ENCODE measurements at places on chromosomes 2 and 18.

GRCh38 chr18:65990944-65991708, 240.3 kb downstream of the CDH7 start:
- no peak for DNase-seq

DNA sequence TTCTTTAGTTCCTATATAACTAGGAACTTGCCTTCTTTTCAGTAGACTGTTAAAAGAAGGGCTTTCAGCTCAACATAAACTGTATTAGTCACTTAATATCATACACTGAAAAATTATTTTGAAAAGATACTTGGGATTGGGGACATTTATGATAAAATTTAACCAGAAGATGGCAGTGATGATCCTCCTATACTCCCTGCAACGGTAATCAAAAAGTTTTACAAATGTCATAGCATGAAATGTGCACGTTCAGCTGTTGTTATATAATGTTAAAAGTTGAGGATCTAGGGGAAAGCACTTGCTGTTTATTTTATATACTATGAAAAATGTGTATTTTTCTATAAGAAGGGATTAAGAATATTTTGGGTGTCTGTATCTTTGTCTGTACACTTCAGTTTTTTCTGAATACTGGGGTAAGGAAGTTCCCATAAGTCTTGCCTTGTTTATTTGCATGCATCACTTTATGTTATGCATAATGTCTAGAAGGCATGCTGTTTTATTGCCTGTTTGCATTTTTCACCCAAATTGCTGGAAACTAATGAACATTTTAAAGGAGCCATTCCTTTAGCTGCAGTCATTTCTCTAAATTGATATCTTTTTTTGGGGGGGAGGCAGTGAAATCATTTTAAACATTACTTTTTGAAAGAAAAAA, 19.0 kb downstream of the DYNC1I2 start:
- DNase-seq: no peak

DNA sequence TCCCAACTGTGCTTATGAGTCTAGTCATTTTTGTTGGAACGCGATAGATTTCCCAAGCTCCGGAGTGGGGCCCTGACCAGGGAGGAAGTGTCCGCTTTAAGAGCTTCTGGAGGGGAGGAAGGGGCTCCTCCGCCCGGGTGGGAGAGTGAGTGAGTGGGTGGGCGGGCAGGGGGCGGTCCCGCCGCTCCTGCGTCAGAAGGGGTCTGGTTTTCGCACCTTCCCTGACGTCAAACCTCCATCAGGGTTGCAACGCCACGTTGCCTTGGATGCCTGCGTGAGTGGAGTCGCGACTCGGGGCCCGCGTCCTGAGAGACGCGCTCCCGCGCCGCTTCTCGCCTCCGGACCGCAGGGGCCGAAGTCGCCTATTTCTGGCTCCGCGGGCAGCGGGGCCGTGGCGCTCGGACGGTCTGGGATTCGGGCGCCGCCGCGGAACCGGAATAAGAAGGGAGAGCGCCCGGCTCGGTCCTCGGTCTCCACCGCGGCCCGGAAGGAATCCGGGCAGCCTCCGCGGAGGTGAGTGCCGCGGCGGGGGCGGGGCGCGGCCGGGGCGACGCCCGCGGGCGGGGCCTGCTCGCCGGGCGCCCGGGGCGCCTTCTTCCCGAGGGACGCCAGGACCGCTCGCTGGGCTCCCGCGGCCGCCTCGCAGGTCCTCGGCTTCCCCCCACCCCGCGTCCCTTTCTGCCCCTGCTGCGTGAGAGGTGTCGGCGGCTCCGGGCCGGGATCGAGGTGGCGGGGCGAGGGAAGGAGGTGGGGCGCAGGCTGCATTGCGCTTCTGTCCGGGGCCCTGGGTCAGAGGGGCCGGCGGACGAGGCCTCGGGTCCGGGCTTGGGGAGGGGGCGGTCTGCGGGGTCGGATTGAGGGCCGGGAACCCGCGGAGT, at the start of gene ZDBF2:
Gene ZDBF2, plus strand, starts transcription at position 230 of the 878 bp plus-strand sequence. CDS start 7,187 bp downstream, outside the sequence.
- DNase-seq: peak; percentile 24

DNA sequence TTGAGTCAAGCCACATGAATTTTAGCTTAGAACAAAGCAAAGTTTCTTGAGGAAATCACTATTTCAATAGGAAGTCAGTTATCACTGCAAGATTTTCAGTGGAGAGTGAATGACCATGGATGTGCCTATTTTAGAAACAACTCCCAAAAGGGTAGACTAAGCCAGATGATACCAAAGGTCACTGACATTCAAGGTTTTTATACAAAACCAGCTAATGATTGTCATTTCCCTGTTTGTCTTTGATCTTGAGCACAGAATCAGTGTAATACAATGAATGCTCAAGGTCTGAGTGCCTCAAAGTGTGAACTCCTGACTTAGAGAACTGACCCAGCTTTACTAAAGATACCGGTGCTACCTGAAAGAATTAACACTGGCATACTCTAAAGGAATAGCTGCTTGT, 60.5 kb downstream of the CDH2 start:
- DNase-seq: no peak

GRCh38 chr2:207157731-207158130, 8.0 kb downstream of the KLF7 start:
- DNase-seq: no peak

DNA sequence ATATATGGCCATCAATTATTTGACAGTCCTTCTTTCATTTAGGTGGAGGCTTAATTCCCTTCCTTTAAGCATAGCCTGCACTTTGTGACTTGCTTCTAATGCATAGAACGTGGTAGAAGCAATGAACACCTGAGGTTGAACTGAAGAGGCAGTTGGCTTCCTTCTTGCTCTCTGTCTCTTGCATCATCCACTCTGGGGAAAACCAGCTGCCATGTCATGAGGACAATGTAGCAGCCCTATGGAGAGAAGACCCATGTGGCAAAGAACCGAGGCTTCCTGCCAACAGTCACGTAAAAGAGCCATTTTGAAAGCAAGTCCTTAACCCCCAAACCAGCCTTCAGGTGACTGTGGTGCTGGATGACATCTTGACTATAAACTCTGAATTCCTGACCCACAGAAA, 46.8 kb downstream of the ATOH8 start:
- no peak for DNase-seq

DNA sequence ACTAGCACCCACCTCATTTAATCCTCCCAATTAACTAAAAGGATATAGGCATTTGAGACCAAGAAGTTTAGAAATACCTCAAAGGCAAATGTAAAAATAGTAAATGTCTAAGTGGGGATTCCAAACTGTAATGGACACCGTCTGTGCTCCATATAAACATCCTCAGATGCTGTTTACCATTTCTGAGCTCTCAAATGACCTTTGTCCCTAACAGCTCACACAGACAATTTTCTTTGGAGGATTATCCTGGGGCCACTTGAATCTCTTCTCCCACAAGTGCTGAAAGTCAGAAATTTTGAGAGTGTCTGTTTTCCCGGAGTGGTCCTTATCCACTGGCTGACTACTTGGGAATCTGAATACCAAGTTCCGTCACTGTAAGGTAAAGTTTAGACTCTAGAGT, 1418.9 kb downstream of the LRP1B start:
- DNase-seq: no peak

- no peak for DNase-seq
Observed at GRCh38 chr2:64223055-64223454, 78.8 kb upstream of the PELI1 start.
